ENCODE measurements at places on chromosomes 6 and 20. TPM values are rescaled to one million over a fixed set of nuclear protein-coding genes. Genes with fewer than 3 reads are reported as not detected.

DNA sequence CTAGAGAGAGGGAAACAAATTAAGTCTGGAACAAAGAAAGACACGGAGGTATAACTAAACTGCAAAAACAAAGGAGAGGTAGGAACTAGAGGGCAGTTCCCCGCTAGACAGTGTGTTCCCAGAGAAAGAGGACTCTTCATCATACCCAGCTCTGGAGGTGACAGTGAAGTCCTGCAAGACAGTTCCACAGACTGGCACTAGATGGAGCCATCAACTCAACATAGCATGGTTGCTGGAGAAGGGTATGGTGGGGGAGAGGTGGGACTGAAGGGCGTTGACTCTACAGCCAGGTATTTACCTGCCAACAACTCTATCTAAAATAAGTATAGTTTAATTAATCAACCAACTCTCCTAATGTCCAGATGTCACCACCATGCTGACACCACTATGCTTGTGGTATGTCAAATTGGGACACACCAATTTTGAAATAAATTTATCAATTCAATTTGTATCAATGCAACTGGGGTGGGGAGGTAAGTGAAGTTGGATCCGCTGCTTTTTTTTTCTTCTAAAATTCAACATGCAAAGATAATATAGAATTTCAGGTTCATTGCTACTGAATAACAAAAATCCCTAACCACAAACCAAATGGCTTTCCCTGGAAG is 9.7 kb downstream of the BACH2 start:
- DNase-seq: no peak

DNA sequence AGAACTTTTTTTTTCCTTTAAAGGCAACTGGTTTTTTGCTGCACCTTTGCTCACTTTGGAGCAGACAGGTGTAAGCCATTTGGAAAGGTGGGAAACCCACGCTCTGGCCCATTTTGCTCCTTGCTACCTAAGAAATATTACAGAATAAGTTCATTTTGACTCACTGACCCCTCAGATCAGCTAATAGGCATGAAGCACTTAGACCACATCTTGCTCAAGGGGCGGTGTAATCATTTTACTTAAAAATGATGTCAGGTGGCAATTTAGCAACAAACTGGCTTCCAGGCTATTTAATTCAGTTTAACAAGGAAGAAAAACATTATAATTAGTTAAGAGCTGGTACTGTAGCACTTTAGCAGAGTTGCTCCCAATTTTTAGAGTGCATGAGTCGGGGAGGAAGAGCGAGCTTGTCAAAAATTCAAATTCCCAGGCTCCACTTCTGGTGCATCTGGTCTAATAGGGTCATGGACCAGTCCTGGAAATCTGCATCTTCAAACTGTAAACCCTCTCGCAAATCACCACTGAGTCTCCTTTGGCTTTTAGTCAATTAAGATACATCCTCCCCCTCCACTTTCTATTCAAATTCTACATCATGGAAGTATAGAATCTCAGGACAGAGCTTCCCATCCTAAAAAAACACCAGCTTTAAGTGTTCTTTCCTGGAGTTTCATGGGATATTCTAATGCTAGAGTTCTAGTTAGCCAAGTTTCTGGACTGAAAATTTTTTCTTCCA is 38.2 kb downstream of the JAG1 start:
- DNase-seq: no peak

DNA sequence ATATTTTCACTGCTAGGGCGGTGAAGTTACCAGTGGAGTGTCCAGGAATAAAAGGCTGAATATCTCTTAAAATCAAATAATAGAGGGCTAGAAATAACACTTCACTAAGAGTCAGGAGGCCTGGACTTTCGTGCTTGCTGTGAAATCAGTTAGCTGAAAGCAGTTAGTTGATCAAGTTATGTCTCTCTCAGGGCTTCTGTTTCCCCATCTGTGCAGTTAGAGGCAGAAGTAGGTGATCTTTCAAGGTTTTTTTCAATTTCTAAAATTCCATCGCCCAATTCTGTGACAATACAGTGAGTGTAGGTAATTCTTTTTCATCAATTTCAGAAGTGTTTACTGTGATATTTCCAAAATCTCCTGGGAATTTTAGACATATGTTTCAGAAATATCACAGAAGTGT is 72.5 kb upstream of the GLP1R start:
- DNase-seq: no peak

GRCh38 chr6:1669996-1670395 is 60.3 kb downstream of the FOXC1 start:
- DNase-seq: no peak

DNA sequence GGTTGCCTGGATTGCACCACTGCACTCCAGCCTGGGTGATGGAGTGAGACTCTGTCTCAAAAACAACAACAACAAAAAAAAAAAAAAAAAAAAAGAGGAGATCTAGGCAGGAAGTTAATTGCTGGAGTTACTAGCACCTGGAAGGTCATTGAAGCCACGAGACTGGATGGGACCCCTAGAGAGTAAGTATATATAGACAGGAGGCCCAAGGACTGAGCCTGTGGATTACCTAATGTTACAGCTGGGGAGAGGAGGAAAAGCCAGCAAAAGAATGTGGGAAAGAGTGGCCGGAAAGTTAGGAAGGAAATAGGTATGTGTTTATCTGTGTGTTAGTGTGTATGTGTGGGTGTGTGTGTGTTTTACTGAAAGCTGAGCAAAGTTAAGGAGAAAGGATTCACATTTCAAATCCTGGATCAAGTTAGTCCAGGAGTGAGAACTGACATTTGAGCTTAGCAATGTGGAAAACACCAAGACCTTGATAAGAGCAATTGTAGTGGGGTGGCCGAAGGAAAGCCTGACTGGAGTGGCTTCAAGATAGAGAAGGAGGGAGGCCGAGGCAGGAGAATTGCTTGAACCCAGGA is 38.4 kb downstream of the ANKRD6 start:
- DNase-seq: no peak

GRCh38 chr6:32982084-32982701 is 13.8 kb downstream of the BRD2 start:
- DNase-seq: no peak

The MLN gene
- not detected for total RNA-seq

The MAP3K5 gene
- 8.7 TPM for total RNA-seq
